SW 1271 (cell line): ENCODE measurements at places on chromosomes 1 and 21.

GRCh38 chr21:28867401-28867800, 125.3 kb downstream of the LTN1 start:
- DNase-seq = no peak

GRCh38 chr1:54323921-54324250, 82.3 kb downstream of the SSBP3 start:
- DNase-seq = no peak

DNA sequence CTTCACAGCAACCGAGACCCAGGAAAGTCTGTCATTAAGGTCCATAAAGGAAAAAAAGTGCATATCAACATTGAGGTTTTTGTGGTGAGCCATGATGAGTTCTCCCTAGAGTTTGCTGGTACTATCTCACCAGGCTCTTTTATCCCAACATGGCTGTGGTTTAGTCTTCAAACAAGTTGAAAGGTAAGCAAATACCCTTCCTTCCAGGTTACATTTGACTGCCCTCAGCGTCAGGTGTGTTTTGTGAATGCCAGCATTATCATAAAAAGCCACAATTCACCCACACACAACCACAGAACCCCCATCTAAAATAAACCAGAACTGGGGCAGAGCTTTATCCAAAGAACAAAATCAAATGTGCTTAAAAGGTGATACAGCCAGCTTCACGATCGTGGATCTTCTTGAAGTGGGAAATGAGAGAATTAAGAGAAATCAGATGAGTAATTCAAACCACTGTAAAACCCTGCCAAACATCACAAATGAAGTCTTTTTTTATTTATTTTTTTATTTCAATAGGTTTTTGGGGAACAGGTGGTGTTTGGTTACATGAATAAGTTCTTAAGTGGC, 64.7 kb downstream of the SETD4 start:
- DNase-seq = no peak

GRCh38 chr1:116208136-116208535, 96.9 kb downstream of the MAB21L3 start:
- DNase-seq = no peak

DNA sequence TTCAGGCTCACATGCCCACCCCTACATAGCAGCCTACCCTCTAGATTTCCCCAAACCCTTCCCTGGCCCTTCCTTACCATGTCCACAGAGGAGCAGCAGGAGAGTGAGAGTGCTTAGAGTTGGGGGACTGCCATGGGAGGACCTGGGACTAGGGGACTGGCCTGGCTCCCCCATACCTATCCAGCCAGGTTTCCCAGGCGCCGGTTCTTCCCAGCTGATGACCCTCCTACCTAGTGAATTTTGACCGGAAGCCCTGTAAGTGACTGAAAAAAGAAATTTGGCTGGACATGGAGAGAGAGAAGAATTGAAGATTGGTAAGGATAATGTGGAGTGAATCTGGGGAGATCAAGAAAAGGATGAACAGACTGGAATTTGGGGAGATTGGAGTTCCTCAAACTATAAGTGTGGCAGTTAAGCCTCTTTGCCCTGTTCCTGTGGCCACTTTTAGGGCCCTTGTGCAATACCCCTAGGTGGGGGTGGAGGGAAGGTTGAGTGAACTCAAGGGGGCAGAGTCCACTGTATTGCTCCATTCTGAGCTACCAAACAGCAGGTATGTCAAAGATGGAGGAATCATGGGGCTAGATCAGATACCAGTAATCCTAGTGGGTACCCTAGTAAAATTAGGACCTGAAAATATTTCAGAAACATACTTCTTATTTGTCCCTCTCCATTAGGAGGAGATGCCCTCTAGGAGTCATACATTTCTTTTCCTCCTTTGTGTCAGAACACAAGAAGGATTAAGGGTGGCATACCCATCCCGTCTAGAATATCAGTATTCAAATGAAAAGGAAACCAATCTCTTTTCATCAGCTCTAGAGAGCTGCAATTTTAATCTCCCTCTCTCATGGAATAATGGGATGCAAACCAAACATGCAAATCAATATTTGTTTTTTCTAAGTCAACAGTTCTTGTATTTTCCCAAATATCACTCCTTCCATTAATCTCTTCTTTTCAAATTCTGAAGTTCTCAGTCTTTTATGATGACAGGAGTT, 1.2 kb downstream of the HJV start:
- DNase-seq = no peak

DNA sequence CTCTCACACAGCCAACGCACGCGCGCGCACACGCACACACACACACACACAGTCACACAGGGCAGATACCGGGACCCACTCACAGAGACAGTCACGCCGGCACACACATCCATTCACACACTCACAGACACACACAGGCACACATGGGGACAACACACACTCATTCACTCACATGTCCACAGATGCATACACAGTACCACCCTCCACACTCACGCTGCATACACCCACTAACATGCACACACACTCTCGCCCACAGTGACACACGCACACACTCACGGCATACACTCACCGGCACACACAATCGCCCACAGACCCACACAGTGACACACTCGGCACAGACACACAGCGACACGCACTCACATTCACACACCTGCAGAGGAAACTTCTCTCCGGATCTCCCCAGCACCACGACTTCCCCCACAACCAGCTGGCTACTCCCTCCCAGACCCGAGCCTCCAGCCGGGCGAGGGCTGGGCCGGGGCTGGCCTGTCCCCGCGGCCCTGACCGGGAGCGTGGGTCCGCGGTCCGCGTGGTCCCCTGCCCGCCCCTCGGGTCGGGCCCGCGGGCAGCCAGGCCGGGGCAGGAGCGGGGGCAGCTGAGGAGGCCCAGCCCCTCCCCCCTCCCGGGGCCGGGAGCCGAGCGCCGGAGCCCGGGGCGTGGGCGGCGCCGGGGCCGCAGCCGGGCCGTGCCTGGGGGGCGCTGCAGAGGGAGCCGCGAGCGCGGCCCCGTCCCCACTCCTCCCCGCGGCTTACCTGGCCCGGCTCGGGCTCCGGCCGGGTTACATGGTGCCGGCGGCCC, 552 bp downstream of the DLGAP3 start:
- no peak for DNase-seq

- no peak for DNase-seq
Observed at GRCh38 chr21:35559829-35560225, 500.5 kb downstream of the SETD4 start.

DNA sequence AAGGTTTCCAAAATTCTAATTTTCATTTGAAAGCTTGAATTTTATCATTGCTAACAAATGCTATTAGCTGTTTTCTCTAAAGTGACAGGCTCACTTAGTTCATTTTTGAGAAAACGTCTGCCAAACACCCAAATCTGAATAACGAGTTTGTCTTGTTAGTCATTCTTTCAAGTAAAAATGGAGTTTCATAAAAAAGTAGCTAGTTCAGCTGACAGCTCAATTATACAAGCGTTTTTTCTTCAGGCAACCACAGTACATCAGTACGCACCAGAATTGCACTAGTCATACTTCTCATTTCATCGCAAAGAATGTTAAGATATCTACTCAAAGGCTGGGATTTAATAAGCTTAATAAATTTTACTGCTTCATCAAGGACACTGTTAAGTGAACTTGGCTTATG, 72.3 kb upstream of the SLFNL1 start:
- no peak for DNase-seq

DNA sequence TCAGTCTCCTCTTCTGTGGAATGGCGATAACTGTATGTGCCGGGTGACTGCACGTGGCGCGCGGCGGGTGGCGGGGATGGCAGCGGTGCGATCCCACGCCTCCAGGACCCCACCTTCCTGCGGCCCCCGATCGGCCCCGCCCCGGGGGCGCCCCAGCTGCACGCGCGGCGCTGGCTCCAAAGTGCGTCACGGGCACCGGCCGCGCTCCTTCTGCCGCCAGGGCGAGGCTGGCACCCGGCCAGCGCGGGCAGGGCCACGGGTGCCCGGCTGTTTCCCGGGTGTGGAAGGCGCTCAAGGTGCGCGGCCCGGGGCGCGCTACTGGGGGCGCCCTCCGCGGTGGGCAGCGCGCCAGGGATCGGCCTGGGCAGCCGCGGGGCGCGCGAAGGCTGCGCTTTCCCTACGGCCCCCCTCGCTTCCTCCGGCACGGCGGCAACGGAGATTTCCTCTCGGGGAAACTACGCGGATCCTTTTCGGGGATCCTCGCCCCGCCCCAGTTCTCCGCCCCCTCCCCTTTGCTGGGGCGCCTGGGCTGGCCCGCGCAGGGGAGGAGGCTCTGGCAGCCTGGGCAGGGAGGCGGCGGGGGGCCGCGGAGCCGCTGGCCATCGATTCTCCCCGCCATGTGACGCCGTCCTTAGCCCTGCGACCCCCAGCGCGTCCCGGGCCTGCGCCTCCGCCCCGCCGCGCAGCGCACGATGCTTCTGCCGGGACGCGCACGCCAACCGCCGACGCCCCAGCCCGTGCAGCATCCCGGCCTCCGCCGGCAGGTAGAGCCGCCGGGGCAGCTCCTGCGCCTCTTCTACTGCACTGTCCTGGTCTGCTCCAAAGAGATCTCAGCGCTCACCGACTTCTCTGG, at the start of gene EVA1C:
Gene EVA1C (plus strand): TSS at position 545 of the 853 bp plus-strand sequence. CDS start 148 bp downstream, at position 693.
- peak; percentile 14 for DNase-seq

DNA sequence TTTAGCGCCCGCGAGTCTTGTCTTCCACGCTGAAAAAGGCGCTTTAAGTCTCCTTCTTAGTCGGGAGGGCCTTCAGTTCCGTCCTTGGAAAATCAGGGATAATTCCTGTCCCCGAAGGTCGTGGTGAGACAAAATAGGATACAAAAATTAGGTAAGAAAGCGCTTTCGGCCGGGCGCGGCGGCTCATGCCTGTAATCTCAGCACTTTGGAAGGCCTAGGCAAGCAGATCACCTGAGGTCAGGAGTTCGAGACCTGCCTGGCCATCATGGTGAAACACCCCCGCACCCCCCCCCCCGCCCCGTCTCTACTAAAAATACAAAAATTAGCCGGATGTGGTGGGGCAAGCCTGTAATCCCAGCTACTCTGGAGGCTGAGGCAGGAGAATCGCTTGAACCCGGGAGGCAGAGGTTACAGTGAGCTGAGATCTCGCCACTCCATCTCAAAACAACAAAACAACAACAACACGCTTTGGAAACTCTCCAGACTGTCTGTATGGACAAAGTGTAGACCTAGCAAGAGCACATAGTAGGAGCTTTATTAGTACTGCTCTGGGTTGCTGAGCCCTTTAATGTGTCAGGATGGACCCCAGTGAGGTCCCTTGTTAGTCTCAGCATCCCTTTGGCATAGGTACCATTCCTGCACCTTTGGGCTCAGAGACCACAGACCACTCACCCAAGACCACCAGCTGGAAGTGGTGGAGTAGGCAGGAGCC, 790 bp upstream of the TMEM54 start:
- DNase-seq = no peak

GRCh38 chr1:206921772-206922265, at the start of gene FCMR:
FCMR (minus strand) TSS chr1:206921941; CDS start chr1:206921854, 87 bp downstream.
- no peak for DNase-seq

- DNase-seq = no peak
Observed at GRCh38 chr1:198622001-198622400, 16.8 kb upstream of the PTPRC start.

DNA sequence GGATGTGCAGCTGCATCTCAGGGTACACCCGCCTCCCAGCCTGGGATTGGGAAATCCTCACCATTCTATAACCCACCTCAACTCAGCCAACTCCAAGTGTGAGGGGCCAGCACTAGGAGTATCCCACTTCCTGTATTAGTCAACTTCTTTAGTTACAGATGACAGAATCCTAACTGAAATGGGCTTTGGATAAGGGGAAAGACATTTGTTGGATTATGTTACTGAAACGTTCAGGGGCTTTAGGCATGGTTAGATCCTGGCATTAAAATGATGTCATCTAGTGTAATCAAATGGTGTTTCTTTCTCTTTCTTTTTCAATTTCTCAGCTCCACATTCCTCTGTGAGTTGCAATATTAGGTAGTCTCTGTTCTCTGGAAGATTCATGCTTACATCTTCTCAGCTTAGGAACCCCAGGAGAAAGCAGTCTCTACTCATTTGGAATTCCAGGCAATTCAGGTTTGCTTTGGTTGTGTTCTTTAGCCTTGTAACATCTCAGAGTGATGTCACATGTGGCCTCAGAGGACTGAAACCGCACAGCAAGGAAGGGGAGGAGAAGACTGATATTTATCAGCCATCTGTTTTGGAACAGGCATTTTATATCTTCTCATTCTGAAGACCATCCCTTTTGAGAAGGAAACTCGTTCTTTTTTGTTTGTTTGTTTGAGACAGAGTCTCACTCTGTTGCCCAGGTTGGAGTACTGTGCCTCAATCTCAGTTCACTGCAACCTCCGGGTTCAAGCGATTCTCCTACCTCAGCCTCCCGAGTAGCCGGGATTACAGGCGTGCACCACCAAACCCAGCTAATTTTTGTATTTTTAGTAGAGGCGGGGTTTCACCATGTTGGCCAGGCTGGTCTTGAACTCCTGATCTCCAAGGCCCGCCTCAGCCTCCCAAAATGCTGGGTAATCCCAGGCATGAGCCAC, 18.9 kb upstream of the TMEM54 start:
- no peak for DNase-seq

GRCh38 chr1:85577419-85578320, 2.9 kb upstream of the CCN1 start:
- DNase-seq = no peak

DNA sequence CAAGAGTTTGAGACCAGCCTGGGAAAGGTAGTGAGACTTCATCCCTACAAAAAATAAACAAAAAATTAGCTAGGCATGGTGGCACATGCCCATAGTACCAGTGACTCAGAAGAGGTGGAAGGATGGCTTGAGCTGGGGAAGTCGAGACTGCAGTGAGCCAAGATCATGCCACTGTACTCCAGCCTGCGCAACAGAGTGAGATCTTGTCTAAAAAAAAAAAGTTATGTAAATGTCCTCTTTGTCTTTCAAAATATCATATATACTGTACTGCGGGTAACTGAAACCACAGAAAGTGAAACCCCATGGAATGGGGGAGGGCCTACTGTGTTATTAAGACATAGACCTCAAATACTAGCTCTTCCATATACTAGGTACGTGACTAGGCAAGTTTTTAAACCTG, 20.8 kb downstream of the ACADM start:
- no peak for DNase-seq

DNA sequence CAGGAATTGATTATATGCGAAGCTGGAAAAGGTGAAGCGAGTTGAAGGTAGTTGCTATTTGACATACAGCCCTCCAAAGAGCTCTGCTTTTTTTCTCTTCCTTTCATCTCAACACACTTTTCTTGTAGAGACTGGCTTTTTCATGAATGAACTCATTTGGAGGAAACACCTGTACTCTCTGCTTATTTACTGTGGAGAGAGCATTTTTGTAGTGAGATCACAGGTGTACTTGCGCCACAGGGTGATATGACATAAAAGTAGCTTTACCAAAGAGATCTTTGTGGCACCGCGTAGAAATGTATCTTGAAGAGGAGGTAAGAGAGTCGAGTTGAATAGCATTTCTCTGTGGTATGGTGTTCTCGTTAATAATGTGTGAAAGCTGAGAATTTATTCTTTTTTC, 187.6 kb downstream of the VPS13D start:
- DNase-seq = no peak

- DNase-seq = no peak
Observed at GRCh38 chr1:4150262-4150661, 250.2 kb upstream of the C1orf174 start.

GRCh38 chr1:233738396-233738795, 124.5 kb downstream of the KCNK1 start:
- no peak for DNase-seq

- DNase-seq = no peak
Observed at GRCh38 chr1:47753808-47754207, 243.4 kb downstream of the TRABD2B start.

GRCh38 chr1:30034105-30034626, 689.2 kb downstream of the MATN1 start:
- no peak for DNase-seq
